Germinal center (tissue), 1 donor: ENCODE measurements at places on chromosomes 1 and 21.

DNA sequence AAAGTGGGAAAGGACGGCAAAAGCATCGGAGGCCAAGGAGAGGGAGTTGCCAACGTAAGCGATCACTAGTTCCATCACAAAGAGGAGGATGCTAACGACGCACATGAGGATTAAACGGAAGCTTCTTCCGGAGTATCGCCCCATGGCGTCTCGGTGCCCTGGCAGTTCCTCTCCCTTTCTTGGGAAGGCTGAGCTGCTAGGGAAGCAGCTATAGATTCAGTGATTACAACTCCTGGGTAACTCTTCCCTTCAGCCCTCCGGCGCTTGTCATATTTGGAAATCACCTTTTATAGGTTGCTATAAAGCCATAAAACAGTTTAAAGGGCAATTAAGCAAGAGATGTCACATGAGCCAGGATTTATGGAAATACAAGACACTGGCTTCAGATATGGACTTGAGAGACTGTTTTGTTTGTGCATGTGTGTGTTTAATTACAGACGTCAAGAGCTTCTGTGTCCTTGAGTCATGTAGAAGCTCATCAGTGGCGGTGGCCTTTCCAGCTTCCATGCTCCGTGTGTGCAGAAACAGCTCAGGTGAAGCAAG lies 30.6 kb upstream of the SLC30A10 start:
- DNase-seq, result no peak

DNA sequence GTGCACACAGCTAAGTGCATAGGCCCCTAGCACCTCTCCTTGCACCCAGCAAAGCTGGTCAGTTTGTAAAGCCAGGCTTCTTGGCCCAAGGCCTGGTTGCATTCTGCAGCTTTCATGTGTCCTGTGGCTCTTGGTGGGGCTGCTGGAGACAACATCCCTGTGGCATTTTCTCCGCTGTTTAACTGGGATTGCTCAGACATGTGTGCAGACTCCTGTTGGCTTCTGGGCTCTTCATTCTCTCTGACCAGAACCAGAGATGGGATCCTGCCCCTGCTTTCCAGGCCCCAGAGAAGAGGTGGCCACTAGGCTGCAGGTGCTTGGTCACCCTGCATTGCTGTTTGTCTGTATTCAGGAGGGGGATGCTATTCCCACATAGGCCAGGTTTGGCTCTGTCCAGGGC lies 50.8 kb downstream of the FAM78B start:
- no peak for DNase-seq

GRCh38 chr1:161733526-161733925 lies 12.2 kb downstream of the FCRLB start:
- no peak for DNase-seq

GRCh38 chr1:39295901-39296300 lies 91.4 kb downstream of the MACF1 start:
- no peak for DNase-seq

DNA sequence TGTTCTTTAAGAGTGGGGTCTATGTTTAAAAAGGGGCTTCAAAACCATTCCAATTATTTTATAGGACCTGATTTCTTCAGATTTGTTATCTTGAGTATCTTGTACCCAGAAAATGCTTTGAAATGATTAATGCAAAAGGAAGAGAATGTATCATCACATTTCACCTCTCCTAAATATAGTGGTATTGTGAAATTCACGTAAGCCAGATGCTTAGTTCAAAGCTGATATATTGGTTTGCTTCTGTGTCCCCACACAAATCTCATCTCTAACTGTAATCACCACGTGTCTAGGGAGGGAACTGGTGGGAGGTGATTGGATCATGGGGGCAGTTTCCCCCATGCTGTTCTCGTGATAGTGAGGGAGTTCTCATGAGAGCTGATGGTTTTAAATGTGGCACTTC lies 8.5 kb downstream of the SOAT1 start:
- DNase-seq, result no peak
